Hematopoietic multipotent progenitor cell (in vitro differentiated cells): ENCODE measurements at places on chromosomes 12 and 14. TPM values are rescaled to one million over a fixed set of nuclear protein-coding genes. Genes with fewer than 3 reads are reported as not detected.

The ACACB gene
- 28.8 TPM for total RNA-seq

GRCh38 chr12:97411341-97411740 is 51.3 kb upstream of the RMST start:
- DNase-seq = no peak

GRCh38 chr12:79452906-79453305 is 237.9 kb downstream of the PAWR start:
- no peak for DNase-seq

- DNase-seq = peak; percentile 0
Measured at GRCh38 chr14:35879151-35879648, 53.1 kb downstream of the BRMS1L start.

GRCh38 chr12:46562625-46563225 is 190.2 kb upstream of the SLC38A2 start:
- DNase-seq = no peak
